Suprapubic skin (tissue), 4 donors: ENCODE measurements at places on chromosomes 4 and X. TPM values are rescaled to one million over a fixed set of nuclear protein-coding genes. Genes with fewer than 3 reads are reported as not detected.

The ZFYVE28 gene
- total RNA-seq, result 11.7 TPM

The STAP1 gene
- not detected for total RNA-seq

The BST1 gene
- 8.4 TPM for total RNA-seq

The ZFP92 gene
- total RNA-seq, result 0.38 TPM

The USP26 gene
- not detected for total RNA-seq

The RAB9B gene
- 2.1 TPM for total RNA-seq

The ADAM29 gene
- total RNA-seq, result not detected

The SOX3 gene
- total RNA-seq, result not detected

The MAGEA10 gene
- not detected for total RNA-seq

The SNX12 gene
- 41.0 TPM for total RNA-seq

The PAGE5 gene
- not detected for total RNA-seq

The LANCL3 gene
- 3.1 TPM for total RNA-seq

The VEGFD gene
- total RNA-seq, result 1.7 TPM

The EGF gene
- total RNA-seq, result 1.5 TPM

The NXF2B gene
- total RNA-seq, result not detected

The TAF7L gene
- 1.4 TPM for total RNA-seq

The CENPVL1 gene
- not detected for total RNA-seq

The UGT2B10 gene
- not detected for total RNA-seq

The SATL1 gene
- total RNA-seq, result not detected

The AMBN gene
- total RNA-seq, result not detected
